ENCODE measurements at places on chromosomes 7 and 10. TPM values are rescaled to one million over a fixed set of nuclear protein-coding genes. Genes with fewer than 3 reads are reported as not detected.

The CLRN3 gene
- polyA plus RNA-seq, result 21.4 TPM

The CTAGE8 gene
- polyA plus RNA-seq, result 9.4 TPM

The ARPC1B gene
- 34.6 TPM for polyA plus RNA-seq

The CCSER2 gene
- polyA plus RNA-seq, result 31.6 TPM

The MOGAT3 gene
- polyA plus RNA-seq, result 0.60 TPM

The IDI1 gene
- 69.1 TPM for polyA plus RNA-seq

The KIF20B gene
- 19.8 TPM for polyA plus RNA-seq

The TAS2R5 gene
- 1.4 TPM for polyA plus RNA-seq

The LRRTM3 gene
- polyA plus RNA-seq, result 4.2 TPM

The CPED1 gene
- polyA plus RNA-seq, result 42.1 TPM
